ENCODE measurements at places on chromosomes 3 and 15. TPM values are rescaled to one million over a fixed set of nuclear protein-coding genes. Genes with fewer than 3 reads are reported as not detected.

Gene PPIP5K1
- total RNA-seq: 5.2 TPM

Gene SLC9C1
- not detected for total RNA-seq

GRCh38 chr3:127598841-127599570, 795 bp downstream of the MCM2 start:
- DNase-seq: peak; percentile 27

GRCh38 chr3:128240232-128240631, 87.0 kb downstream of the EEFSEC start:
- DNase-seq: no peak

- DNase-seq: no peak
These were observed 25.4 kb downstream of the IFT80 start for GRCh38 chr3:160373655-160374054.

DNA sequence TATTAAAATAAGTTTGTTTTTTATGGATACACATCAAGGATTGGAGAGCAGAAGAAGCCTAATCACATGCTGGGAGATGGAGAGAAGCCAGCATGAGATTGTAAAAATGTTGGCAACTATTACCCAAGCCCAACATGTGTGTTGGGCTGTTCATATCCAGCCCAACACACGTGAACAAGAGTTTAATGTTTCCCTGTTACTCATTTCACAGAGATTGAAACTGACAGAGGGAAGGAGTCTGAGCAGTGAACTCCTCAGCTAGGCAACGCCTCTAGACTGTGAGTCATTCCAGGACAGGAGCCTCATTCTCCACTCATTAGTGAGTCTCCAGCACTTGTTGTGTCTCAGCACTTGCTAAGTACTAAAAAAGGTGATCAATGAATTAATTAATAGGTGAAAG, 43.2 kb upstream of the CMSS1 start:
- DNase-seq: peak; percentile 94

GRCh38 chr15:37375519-37375918, 275.2 kb upstream of the MEIS2 start:
- no peak for DNase-seq

DNA sequence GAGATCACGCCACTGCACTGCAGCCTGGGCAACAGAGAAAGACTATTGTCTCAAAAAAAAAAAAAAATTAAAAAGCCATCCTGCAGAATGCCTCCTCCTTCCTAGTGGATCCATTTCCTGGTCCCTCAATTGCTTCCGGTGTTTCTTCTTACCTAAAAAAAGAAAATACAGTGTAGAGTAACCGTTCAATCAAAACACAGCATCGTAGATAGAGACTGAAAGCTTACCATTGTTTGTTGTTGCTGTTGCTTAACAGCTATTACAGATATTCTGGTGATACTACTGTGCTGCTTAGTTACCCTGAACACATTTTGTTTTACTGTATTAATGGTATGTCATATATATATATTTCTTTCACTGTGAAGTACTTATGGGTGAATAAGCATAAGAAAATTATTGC, 105.5 kb upstream of the LRRFIP2 start:
- no peak for DNase-seq

DNA sequence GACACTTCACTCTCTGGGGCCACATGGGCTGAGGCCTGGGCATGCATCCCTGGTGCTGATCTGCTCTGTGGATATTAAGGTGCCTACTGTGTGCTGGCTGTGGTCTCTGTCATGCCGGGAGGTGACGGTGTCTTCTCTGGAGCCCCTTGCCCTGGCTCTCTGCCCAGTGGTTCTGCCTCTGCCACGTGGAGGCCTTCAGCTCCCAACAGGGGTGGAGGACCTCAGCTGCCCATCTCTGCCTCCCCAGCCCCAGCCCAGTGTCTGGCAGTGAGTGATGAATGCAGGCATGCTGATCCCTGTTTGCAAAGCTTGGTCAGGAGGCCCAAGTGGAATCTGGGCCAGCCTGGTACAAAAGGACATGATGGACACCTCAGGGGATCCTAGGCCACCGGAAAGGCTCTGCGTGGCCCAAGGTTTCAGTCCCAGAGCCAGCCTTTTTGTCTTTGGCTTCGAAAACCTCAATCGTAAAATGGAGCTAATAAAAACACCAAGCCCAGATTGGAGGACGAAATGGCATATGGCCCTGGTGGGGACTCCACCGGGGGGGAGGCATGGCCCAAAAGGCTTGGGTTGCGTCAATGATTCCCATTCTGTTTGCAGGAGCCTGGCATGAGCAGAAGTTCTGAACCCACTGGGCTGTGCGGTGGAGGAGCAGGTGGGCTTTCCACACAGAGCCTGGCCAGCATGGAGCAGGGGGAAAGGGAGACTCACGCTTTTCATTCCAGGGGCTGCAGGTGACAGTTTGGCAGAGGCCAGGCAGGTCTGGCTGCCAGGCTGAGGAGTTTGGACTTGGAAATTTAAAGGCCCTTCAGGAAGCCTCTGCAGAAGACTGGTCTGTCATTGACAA, 54.7 kb upstream of the KLF13 start:
- no peak for DNase-seq

DNA sequence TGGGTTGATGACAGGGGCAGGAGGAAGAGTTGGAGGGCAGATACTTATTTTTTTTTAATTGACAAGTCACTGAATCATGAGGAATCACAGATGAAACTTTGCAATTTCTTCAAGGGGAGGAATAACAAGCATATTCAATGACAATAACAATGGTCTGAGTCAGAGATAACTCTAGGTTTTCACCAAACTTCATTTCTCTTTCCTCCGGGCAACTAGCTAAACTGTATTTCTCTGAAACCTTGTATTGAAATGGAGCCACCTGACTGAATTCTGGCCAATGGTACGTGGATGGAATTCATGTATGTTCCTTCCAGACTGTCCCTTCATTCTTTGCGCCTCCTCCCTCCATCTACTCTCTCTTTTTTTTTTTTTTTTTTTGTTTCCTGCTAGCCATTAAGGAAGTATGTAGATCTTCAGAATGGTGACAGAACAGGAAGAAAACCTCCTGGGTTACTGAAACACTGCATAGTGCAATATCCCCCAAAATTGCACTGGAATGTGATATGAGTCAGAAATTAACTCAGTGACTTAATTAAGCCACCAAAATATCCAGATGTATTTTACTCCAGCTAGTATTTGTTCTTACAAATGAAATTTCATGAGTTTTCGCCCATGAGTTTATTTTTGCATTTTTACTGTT, 495.4 kb downstream of the OTOL1 start:
- peak; percentile 69 for DNase-seq

DNA sequence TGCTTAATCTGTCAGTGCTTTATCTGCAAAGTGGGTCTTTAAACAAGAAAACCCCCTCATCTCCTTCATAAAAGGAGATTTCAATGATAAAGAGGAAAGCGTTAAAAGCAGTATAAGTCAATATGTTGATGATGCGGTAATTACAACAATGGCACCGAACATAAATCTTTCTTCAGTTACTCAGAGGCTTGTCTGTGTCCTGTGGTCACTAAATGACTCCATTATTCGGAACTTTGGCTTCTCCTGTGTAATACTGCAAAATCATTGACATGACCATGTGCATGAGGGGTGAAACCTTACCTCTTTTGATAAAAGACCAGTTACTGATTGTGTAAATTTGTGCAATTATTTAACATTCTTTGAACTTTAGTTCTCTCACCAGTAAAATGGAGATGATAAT, 4.8 kb upstream of the USP3 start:
- DNase-seq: peak; percentile 53

DNA sequence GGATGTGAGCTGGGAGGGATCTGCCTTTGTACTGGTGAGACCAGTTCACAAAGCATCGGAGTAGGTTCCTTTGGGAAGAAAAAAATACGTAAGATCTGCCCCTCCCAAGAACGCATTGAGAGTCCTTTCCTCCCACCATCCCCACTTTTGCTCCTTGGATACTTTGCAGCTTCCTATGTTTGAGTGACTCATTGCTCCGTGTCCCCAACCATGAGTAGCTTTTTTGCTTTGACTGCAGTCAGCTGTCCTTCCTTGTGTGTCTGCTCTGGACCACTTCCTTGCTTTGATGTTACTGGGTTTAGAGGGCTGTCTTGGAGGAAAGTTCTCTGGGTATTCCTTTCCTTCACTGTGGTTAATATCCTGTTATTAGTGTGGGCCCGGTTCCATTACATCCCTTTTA, 43.2 kb upstream of the PTPN23 start:
- no peak for DNase-seq

GRCh38 chr15:89936051-89936785, 23.5 kb upstream of the ARPIN start:
- DNase-seq: no peak
